ENCODE measurements at places on chromosomes 16 and 17. TPM values are rescaled to one million over a fixed set of nuclear protein-coding genes. Genes with fewer than 3 reads are reported as not detected.

Gene CTRL
- 5.5 TPM for total RNA-seq

Gene MYH2
- total RNA-seq: not detected

Gene SLFN12
- 12.4 TPM for total RNA-seq

Gene COQ7
- total RNA-seq: 16.8 TPM

Gene HSPB9
- 0.16 TPM for total RNA-seq

Gene ATP2A1
- total RNA-seq: 1.8 TPM

Gene STX4
- 46.4 TPM for total RNA-seq

DNA sequence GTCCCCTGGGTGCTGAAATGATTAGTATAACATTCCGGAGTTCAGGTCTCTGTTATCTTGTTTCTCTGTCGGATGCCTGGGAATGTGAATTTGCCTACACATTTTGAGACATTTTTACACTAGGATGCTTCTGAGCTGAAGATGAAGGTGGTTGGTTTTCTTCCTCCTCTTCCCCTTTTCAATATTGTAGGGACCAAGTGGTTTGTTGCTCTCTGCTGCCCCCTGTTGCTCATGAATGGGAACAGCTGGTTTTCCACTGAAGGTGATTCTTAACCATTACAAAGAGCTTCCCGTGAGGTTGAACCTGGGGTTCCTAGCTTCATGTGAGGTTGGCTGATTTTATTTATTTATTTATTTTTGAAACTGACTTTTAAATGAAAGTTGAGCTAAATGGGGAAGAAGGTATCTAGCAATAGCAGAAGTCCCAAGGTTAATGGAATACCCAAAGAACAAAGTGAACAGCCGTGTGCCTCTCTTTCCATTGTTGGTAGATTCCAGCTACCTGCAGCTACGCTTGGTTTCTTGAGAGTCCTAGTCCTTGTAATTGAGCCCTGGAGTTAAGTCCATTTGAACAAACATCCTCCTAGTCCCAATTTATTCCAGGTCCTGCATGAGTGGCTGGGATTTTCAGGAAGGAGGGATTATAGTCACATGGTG, 983.9 kb upstream of the EEF2KMT start:
- H3K4me3 ChIP-seq: no peak overlapping the region
- no peak overlapping the region for H3K27ac ChIP-seq
- no peaks in the 10 kb centered on the region for H3K27me3 ChIP-seq

- no peak overlapping the region for H3K4me3 ChIP-seq
- H3K36me3 ChIP-seq: no peaks in the 10 kb centered on the region
- H3K27ac ChIP-seq: no peak overlapping the region
- no peaks in the 10 kb centered on the region for H3K4me1 ChIP-seq
- no peak for DNase-seq
These were observed 53.1 kb upstream of the TANGO6 start for GRCh38 chr16:68790130-68790761.

DNA sequence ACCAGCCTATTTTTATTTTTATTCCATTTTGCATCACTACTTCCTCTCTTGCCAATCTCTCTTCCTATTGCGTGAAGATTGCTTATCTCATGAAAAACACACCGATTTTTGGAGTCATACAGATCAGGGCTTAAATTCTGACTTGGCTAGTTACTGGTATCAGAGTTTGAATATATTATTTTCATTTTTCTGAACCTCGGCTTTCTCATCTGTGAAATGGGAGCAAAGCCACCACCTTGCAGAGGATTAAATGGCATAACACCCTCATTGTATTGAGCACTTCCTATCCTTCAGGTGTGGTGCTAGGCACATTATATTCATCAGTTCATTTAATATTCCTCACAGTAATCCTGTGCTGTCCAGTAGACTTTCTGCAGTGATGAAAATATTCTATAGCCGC, 208.8 kb downstream of the HAPSTR1 start:
- no peaks in the 10 kb centered on the region for H3K4me1 ChIP-seq
- DNase-seq: no peak
- H3K27me3 ChIP-seq: no peaks in the 10 kb centered on the region
- no peak overlapping the region for H3K27ac ChIP-seq

DNA sequence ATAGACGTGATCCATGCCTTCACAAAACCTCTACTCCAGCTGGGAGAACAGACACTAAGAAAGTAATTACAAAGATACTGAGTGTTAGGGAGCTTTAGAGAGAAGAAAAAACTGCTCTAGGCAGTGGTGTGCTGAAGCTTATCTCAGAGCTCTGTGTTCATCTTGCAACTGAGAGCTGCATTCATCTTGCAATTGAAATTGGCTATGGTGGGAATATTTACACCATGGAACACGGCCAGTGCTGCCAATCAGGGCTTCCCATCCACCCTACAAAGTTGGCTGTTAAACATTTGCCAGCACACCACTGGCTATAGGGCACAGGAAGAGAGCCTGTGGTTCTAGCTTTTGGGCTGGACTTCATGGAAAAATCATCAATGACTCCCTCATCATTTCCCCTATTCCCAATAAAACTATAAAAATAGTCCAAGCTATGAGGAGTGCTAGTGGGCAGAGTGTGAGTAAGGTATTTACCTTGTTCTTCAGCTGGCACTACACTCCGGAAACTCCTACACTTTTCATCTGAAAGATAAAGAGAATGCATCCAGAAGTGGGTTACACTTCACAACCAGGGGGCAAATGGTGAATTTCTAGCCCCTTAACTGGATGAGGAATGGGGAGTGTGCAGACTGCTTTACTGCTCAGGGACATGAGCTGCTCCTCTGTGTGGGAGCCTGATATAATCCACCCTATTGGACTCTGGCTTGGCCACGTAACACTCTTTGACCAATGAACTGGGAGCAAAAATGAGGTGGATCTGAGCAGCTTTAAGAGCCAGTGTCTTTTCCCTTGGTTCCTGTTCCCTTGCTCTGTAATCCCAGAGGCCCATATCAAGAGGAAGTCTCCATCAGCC, 11.6 kb downstream of the GSG1L2 start:
- H3K36me3 ChIP-seq: no peaks in the 10 kb centered on the region
- H3K27ac ChIP-seq: no peak overlapping the region
- peaks cover 2% of the 10 kb centered on the region for H3K27me3 ChIP-seq
- no peak for DNase-seq
- no peaks in the 10 kb centered on the region for H3K4me1 ChIP-seq
- H3K4me3 ChIP-seq: no peak overlapping the region

DNA sequence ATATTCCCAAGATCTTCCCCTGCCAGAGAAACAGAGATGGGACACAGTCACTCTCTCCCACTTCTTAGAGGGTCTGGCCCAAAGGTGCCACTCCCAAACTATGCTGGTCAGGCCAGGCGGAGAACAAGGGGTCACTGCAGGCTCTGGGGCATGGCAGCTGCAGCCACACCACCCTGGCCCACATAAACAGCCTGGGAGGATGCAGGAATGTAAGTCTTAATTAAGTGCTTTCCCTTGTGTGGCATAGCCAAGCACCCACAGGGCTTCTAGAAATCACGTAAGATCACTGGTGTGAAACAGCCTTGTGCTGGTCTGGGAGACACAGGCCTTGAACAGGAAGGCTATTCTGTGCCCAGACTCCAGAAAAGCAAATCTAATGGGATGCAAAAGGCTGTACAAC, 31.5 kb downstream of the ABCC12 start:
- no peak overlapping the region for H3K27ac ChIP-seq
- H3K27me3 ChIP-seq: no peaks in the 10 kb centered on the region
- no peak overlapping the region for H3K4me3 ChIP-seq
- no peaks in the 10 kb centered on the region for H3K36me3 ChIP-seq
- DNase-seq: no peak
- no peaks in the 10 kb centered on the region for H3K4me1 ChIP-seq

- H3K27ac ChIP-seq: no peak overlapping the region
- H3K4me1 ChIP-seq: no peaks in the 10 kb centered on the region
- no peaks in the 10 kb centered on the region for H3K36me3 ChIP-seq
- no peak overlapping the region for H3K4me3 ChIP-seq
These were observed 245.9 kb upstream of the HSBP1 start for GRCh38 chr16:83561876-83562275.

DNA sequence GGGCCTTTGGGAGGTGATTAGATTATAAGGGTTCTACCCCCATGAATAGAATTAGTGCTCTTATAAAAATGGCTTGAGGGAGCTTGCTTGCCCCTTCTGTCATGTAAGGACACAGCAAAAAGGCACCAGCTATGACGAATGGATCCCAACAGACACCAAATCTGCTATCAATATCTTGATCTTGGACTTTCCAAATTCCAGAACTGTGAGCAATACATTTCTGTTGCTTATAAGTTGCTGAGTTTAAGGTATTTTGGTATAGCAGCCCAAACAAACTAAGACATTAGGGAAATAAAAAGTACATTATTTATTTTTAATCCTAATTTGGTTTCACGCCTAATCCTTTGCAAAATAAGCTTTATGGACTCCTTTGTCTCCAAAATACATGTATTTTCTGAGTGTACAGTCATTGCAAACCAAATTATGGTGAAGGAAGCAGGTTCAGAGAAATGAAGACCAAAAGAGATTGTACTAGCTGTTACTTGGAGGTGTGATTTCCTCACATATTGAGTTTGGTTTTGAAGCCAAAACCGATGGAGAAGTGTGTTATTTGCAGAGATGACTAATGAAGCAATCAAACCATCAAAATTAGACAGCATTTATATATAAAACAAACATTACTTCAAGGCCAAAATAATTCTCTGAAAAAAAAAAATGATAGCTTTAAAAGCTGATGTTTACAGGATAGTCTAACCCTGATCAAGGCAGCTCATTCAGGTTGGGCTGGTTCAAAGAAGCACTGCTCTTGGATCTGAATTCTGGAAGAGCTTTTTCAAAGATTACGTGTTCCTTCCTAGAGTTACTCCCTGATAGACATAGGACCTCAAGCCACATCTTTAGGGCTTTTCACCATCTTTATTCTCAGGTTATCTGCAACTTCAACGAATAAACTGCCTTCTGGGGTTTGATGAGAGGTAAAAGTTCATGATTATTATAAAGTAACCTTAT, 71.6 kb downstream of the MYO1D start:
- DNase-seq: no peak
- no peak overlapping the region for H3K4me3 ChIP-seq
- H3K27ac ChIP-seq: no peak overlapping the region
- H3K4me1 ChIP-seq: peaks cover 10% of the 10 kb centered on the region
- no peaks in the 10 kb centered on the region for H3K36me3 ChIP-seq

DNA sequence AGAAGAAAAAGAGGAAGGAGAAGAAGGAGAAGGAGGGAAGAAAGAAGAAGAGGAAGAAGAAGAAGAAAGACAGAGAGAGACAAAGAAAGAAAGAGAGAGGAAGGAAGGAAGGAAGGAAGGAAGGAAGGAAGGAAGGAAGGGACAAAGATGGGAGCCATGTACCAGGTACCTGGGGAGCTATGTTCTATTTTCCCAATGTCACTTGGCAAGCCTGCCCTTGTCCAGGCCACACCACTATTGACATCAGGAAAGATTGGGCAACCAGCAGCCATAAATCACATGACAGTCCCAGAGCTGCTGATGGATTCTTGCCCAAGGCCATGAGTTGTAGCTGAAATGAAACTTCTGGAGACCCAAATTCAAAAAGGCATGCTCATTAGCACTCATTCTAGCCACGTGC, 2.7 kb upstream of the CES1 start:
- no peaks in the 10 kb centered on the region for H3K36me3 ChIP-seq
- no peak overlapping the region for H3K27ac ChIP-seq
- H3K27me3 ChIP-seq: peaks cover 7% of the 10 kb centered on the region
- peaks cover 5% of the 10 kb centered on the region for H3K4me1 ChIP-seq
- no peak for DNase-seq
- H3K4me3 ChIP-seq: no peak overlapping the region

DNA sequence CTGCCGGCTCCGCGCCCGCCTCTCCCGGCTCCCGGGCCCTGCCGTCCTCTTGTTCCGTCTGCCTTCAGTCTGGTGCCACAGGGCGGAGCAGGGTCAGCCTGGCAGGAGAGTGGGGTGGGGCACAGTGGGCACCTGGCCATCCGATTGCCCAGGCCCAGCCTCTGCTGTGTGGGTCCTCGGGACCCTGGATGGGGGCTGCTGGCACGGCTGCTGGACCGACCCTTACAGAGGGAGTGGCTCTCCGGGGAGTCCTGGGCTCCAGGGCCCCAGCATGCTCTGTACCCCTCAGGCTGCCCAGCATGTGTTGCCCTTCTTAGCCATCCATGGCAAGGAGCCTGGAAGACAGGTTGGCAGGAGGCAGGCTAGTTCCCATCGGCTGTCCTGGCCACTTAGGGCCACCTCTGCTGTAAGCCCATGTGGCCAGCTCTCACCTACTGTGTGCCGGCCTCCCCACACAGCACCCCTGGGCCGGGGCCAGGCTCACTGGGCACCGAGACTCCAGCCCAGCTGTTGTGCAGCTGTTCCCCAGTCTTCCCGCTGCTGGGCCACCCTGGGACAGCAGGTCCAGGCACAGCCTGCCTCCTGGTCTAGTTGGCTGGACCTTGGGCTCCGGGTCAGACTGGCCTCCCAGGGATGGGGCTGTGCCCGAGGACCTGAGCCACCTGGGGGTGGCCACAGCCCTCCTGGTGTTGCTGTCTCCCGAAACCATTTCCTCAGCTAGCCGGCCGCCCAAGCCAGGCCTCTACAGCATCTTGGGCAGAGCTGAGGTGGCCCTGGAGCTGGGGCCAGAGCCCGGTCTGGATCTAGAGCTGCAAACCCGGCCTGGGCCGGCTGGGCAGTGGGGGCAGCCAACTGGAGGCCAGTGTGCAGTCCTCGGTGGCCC, 24.9 kb downstream of the BAHCC1 start:
- no peak overlapping the region for H3K4me3 ChIP-seq
- peaks cover 4% of the 10 kb centered on the region for H3K27me3 ChIP-seq
- no peak overlapping the region for H3K27ac ChIP-seq
- no peaks in the 10 kb centered on the region for H3K36me3 ChIP-seq
- no peaks in the 10 kb centered on the region for H3K4me1 ChIP-seq

GRCh38 chr16:4217204-4218131, 24.4 kb downstream of the SRL start:
- H3K27me3 ChIP-seq: no peaks in the 10 kb centered on the region
- no peak overlapping the region for H3K27ac ChIP-seq
- H3K36me3 ChIP-seq: no peaks in the 10 kb centered on the region
- H3K4me1 ChIP-seq: no peaks in the 10 kb centered on the region
- no peak for DNase-seq

DNA sequence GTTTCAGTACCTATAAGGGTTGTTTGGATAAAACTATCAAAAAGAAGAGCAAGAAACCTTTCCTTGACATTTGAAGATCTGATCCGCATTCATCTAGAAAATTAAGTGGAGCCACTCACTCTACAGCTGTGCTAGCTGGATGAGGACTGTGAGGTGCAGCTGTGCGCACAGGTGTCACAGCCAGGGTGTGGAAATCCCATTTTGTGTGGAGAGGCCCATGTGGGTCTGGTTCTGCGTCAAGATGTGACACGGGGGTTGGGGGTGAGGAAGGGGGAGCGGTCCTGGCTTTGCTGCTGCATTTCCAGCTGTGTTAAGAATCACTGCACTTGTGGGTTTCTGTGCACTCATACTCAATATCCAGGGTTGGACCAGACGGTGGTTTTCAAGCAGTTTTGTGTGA, 70.7 kb downstream of the CLEC16A start:
- H3K4me3 ChIP-seq: no peak overlapping the region
- H3K27ac ChIP-seq: no peak overlapping the region
- peaks cover 53% of the 10 kb centered on the region for H3K36me3 ChIP-seq
- peaks cover 13% of the 10 kb centered on the region for H3K4me1 ChIP-seq
- no peak for DNase-seq
